ENCODE measurements at places on chromosomes 1 and 21.

GRCh38 chr1:25676488-25676887 is 59.9 kb downstream of the MAN1C1 start:
- peak; percentile 72 for DNase-seq

DNA sequence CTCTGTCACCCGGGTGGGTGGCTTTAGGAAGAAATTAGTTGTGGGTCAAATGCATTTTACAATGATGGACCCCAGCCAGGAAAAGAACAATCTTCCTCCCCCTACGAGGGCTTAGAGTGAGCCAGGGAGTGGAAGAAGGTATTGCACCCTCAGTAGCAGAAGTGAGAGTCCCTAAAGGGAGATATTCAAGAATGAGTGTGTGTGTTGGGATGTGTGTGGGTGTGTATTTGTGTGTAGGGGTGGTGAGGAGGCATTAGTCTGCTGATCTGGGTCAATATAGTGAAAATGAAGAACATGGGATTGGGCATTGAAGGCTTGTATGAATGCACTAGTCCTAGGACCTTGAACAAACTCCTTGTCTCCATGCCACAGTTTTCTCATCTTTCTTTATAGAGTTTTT is 85.2 kb upstream of the RUNX1 start:
- no peak for DNase-seq

GRCh38 chr1:95382000-95382786 is 148.2 kb downstream of the RWDD3 start:
- DNase-seq: no peak

- peak; percentile 20 for DNase-seq
Observed at GRCh38 chr1:9289090-9289534, 3.6 kb upstream of the SPSB1 start.

DNA sequence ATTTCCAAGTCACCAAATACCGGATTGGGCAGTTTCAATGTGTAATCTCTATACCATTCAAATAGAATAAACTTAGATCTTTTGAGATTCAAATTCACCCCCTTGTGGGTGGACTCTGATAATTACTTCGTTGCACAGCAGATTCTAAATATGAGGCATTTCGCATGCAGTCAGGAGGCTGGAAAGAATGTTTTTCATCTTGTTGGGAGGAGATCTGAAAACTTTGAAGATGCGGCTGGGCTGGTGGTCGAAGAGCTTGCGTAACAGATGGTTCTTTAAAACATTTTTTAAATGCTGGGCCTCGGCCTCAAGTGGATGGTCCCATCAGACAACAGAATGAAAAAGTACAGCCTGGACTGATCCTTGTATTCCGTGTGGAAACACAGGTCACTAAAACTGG is 10.4 kb downstream of the NR5A2 start:
- DNase-seq: no peak

GRCh38 chr21:37075214-37075770 is 2.2 kb downstream of the TTC3 start:
- no peak for DNase-seq

DNA sequence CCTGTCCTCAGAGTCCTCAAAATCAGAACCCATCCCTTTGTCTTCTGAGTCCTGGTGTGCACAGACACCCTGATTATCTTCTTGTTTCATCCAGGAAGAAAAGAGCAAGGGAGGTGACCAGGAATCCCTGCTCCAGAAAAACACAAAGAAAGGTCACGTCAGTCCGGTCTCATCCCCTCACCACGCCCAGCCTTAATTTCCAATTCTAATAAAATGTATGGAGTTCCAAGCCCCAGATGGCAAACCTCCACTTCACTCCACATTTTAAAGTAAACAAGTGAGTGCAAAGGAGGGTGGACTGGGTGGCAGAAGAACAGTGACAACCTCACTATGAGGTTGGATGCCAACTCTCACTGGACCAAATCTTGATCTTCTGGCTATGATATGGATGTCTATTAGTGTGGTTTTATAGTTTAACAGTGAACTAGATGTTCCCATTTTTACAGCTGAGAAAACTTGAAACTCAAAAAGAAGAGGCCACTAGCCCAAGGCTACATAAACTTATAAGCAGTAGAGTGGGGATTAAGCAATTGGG is 22.0 kb downstream of the ZNF697 start:
- no peak for DNase-seq

- no peak for DNase-seq
Observed at GRCh38 chr1:160776178-160776577, 19.8 kb upstream of the LY9 start.

GRCh38 chr1:29639156-29639736 is 402.9 kb downstream of the PTPRU start:
- DNase-seq: peak; percentile 12

- DNase-seq: no peak
Observed at GRCh38 chr1:58528518-58528917, 18.0 kb downstream of the OMA1 start.

- no peak for DNase-seq
Observed at GRCh38 chr1:8274352-8274751, 43.6 kb upstream of the SLC45A1 start.
